ENCODE measurements at places on chromosomes 7 and 10. TPM values are rescaled to one million over a fixed set of nuclear protein-coding genes. Genes with fewer than 3 reads are reported as not detected.

The CAV2 gene
- not detected for total RNA-seq

GRCh38 chr7:135414850-135415439, 95.0 kb downstream of the CNOT4 start:
- no peaks in the 10 kb centered on the region for H3K27me3 ChIP-seq
- peaks cover 3% of the 10 kb centered on the region for H3K4me1 ChIP-seq
- H3K27ac ChIP-seq = no peak overlapping the region
- H3K4me3 ChIP-seq = no peak overlapping the region
- DNase-seq = peak; percentile 7

GRCh38 chr7:104371980-104372357, 43.6 kb downstream of the LHFPL3 start:
- no peak overlapping the region for H3K4me3 ChIP-seq
- H3K4me1 ChIP-seq = no peaks in the 10 kb centered on the region
- H3K27ac ChIP-seq = no peak overlapping the region
- no peak for DNase-seq

The ANK3 gene
- 1.7 TPM for total RNA-seq

- no peaks in the 10 kb centered on the region for H3K4me1 ChIP-seq
- no peak overlapping the region for H3K27ac ChIP-seq
- no peak for DNase-seq
- H3K36me3 ChIP-seq = peaks cover 35% of the 10 kb centered on the region
- H3K4me3 ChIP-seq = no peak overlapping the region
These were observed 22.0 kb downstream of the CRPPA start for GRCh38 chr7:16399265-16399831.
